ENCODE measurements at places on chromosomes 2 and 18.
A peak's percentile ranks its signal among the peaks of the same experiment; 100 is the strongest.

DNA sequence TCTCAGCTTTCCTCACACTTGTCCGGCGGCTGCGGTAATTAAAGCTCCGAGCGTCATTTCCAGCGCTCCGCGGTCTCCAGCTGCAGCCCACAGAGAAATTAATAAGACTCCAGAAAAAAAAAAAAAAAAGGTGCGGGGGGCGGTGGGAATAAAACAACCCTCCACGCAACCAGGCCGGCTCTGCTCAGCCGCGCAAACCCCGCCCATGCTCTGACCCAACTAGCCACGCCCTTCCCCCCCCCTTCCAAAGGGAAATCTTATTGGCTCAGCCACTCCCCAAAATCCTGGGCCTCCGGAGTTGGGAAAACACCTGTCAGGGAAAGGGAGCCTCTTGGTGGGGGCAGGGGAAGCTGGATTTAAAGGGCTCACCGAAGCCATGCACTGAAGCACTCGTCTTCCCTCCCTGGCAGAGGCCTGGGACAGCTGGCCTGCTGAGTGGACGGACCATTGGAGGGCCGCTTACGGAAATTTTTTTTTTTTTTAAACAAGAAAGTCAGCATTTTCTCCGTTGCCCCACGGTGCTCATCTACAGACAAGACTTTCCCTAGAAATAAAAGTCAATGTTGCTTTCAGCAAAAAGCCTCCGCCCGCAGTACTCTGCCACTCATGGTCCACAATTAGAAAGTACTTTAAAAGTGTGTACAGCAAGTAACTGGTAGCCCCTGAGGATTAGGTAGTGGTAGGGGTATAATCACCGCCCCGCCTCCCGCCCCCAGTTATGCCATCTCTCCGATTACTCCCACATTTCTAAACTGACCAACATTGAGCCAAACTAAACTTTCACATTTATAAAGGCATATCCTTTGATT, 674 bp upstream of the ERBB4 start:
- peak; percentile 69 for DNase-seq

GRCh38 chr18:71976744-71977143, 567.4 kb downstream of the CBLN2 start:
- DNase-seq = no peak

DNA sequence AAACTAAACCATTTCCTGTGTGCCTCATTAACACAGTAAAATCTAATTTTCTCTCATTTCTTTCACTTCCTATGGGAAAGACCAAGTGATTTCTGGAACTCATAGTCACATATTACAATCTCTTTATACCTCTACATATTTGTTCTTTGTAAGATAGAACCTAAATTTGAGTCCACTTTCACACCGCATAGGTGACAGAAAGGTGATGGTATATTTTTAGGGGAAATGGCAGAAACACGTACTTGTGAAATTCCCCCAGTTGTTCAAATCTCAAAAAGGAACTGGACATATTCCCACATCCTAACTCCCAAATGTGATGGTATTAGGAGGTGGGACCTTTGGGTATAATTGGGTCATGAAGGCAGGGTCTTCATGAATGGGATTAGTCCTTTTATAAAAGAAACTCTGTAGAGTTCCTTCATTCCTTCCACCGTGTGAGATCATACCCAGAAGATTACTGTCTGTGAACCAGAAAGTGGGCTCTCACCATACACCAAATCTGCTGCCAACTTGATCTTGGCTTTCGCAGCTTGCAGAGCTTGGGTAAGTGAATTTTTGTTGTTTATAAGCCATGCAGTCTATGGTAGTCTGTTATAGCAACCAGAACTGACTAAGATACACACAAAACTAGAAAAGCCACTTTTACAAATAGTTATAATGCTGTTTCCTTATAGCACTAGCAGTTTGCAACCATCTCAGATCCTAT, 542.1 kb downstream of the DSC3 start:
- no peak for DNase-seq

- no peak for DNase-seq
Observed at GRCh38 chr18:65359479-65359878, 391.3 kb upstream of the CDH7 start.

- DNase-seq = no peak
Observed at GRCh38 chr2:85951351-85952067, 62.7 kb upstream of the ST3GAL5 start.

DNA sequence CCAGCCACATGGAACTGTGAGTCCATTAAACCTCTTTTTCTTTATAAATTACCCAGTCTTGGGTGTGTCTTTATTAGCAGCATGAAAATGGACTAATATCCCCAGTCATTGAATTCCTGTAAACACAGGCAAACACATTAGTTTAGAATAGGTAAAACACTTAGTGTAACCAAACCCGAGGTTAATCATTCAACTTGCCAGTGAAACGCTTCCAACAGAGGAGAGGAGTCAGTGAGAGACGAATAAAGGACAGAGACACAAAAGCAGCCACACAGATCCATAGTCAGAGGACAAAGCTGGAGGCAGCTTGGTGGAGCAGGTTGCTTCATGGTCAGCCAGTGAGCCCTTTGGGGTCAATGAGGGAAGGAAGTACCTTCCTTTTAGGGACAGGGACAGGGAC, 348.1 kb downstream of the TGIF1 start:
- DNase-seq = no peak

- no peak for DNase-seq
Observed at GRCh38 chr2:197184959-197185586, 125.5 kb downstream of the ANKRD44 start.

GRCh38 chr2:239845968-239846367, 179.2 kb downstream of the NDUFA10 start:
- DNase-seq = no peak

DNA sequence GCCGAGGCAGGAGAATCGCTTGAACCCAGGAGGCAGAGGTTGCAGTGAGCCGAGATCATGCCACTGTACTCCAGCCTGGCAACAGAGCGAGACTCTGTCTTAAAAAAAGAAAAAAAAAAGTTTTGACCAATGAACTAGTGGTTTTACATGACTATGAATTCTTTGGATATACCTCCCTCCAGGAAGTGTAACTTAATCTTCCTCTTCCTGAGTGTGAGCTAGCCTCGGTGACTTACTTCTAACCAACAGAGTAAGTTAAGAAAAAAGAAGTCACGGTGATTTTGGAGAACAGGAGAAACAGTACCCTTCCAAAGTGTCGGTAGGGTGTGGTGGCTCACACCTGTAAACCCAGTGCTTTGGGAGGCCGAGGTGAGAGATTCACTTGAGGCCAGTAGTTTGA, 7.1 kb downstream of the TIA1 start:
- DNase-seq = no peak

DNA sequence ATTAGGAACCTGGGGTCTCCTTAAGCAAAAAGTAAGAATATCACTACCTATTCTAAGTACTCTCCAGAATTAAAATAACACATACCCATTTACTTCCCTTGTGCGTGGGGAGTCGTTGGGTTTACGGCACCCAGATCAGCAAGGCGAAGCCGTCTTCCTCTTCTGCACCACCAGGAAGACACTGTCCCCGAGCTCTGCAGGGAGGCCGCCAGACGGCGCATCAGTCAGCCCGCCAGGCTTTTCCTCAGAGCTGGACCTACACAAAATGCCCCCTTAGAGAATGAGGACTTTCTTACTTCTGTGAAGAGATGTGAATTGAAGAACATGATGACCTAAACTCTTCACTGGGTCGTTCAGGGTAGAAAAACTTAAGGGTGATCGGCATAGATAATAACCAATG, 526.5 kb downstream of the GALR1 start:
- no peak for DNase-seq

DNA sequence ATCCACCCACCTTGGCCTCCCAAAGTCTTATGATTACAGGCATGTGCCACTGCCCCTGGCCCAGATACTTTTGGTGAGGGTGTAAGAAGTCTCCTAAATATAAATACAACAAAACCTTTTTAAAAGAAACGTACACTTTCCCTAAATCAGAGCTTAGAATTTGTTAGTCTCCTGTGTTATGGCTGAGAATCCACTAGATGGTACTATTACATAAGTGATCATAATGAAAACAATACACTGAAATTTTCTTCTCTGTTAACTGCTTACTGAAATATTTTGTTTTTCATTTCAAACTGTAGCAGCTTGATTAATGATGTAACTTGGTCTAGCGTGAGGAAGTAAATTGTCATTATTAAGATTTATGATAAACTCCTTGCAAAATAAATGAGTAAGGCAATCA, 74.8 kb upstream of the FAM98A start:
- DNase-seq = no peak

- no peak for DNase-seq
Observed at GRCh38 chr2:45898819-45899218, 247.3 kb downstream of the PRKCE start.

DNA sequence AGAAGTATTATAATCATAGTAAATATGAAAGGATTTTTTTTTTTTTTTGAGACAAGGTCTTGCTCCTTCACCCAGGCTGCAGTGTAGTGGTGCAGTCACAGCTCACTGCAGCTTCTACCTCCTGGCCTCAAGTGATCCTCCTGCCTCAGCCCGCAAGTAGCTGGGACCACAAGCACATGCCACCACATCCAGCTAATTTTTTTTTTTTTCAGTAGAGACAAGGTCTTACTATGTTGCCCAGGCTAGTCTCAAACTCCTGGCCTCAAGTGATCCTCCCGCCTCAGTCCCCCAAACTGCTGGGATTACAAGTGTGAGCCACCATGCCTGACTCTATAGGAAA, 301.6 kb upstream of the STON1 start:
- DNase-seq = no peak

DNA sequence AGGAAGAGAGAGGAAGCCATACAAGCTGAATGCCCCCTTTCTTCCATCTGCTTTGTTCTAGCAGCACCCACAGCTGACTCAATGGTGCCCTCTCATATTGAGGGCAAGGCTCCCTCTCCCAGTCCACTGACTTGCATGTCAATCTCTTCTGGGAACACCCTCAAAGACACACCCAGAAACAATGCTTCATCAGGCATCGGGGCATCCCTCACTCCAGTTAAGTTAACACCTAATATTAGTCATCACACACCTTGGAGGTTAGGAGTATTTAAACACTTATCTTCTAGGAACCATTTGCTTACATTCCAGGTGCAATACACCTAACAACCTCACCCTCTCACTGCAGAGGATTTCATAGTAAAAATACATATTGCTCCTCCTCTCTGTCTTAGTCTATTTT, 993.5 kb upstream of the DDX18 start:
- no peak for DNase-seq

- DNase-seq = no peak
Observed at GRCh38 chr2:103792042-103792441, 1030.2 kb downstream of the TMEM182 start.

DNA sequence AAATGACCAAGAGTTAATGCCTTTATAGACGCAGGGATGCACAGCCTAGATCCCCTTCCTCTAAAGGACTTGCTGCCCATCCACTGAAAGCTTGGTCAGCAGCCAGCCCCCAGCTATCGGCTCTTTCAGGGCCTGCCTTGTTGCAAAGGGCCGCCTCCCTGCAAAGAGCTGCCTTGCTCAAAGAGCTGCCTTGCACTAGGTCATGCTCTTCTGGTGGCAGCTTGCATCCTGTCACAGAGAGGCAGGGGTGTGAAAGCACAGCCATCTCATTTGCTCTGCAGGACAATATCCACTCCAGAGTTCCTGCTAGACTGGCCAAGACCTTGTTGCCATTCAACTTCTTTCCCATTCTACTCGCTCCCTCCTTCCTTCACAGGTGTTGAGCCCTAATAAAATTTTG, 137.1 kb downstream of the MCFD2 start:
- DNase-seq = no peak

DNA sequence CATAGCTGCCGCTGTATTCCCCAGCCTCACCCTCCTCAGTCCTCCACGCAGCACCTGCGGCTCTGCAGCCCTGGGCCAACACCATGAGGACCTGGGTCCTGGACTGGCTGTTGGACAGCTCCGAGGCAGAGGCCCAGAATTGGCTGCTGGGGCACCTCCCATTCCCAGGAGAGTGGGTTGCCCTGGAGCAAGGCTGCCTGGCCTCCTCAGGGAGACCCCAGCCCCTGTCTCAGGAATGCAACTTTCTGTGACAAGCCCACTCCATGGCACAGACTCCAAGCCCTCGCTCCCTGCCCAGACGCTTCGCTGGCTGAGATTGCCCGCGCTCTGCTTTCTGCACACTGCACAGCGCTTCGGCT, 33.0 kb downstream of the CYP26B1 start:
- DNase-seq = no peak

- peak; percentile 6 for DNase-seq
Observed at GRCh38 chr2:110777531-110778311, 45.3 kb downstream of the ACOXL start.

GRCh38 chr2:38898256-38898655, 8.6 kb downstream of the ARHGEF33 start:
- DNase-seq = no peak

DNA sequence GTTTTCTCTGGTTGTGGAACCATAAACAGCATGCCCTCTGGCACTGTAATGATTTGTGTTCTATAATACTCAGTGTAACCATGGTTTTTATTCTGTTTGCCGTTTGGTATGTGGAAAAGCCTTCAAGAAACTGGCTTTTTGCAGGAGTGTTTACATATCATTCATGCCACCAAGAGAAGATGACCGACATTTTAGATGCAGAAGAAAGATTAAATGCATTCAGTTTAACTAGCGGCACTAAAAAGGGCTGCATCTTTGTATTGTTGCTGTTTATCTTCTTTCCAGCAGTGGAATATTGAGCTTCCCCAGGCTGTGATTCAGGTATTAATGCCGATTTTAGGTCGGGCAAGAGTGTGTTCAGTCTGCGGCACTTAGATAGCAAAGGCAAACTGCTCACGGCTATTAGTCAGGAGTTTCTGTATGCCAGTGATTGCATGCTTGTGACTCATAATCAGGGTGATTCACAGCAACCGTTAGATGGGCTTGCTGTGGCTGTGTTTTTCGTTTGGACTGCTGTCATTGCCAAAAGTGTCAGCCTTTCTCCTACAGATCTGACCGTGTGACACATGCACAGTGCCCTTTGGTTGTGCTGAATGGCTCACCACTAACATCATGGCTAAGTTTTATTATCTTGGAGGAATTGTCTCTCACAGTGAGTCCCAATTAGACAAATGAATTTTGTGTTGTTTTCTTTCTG, 479.7 kb downstream of the PARD3B start:
- no peak for DNase-seq

DNA sequence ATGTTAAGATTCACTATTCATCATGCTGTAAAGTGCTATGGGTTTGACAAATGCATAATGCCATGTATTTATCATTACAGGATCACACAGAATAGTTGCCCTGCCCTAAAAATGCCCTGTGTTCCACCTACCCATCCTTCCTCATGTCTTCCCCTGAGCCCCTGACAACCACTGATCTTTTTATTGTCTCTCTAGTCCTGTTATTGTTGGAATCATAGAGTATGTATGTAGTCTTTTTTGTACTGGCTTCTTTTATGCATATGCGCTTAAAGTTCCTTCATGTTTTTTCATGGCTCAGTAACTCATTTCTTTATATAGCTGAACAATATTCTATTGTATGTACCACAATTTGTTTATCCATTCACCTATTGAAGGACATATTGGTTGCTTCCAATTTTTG, 20.3 kb downstream of the CCDC150 start:
- no peak for DNase-seq

- DNase-seq = no peak
Observed at GRCh38 chr2:33210626-33211025, 263.9 kb downstream of the LTBP1 start.

DNA sequence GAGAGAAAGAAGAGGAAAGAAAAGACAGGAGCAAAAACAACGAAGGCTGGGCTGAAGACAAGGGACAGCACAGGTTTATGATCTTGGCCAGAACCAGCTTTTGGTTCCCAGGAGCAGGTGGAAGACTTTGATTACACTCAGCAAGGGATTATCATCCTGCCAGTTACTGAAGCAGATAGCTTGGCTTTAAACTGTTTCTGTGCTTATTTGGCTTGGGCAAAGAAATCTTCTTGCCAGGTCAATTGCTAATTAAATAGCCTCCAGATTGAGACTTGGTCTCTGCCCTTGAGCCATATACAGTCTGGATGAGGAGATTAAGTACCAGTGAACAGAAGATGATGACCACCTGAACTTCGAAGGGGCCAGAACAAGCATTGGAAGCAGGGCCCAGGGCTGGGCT, 22.3 kb upstream of the GRP start:
- no peak for DNase-seq
